ENCODE measurements at places on chromosomes 11 and 22. TPM values are rescaled to one million over a fixed set of nuclear protein-coding genes. Genes with fewer than 3 reads are reported as not detected.

The CLDN5 gene
- total RNA-seq: 39.9 TPM

The ASPHD2 gene
- 1.1 TPM for total RNA-seq

The KDELR3 gene
- 12.9 TPM for total RNA-seq

The CCDC87 gene
- total RNA-seq: 0.46 TPM

The ALDH3B2 gene
- not detected for total RNA-seq

The FJX1 gene
- 18.1 TPM for total RNA-seq

The RBM7 gene
- total RNA-seq: 17.0 TPM

The CARD18 gene
- not detected for total RNA-seq

The UPK2 gene
- not detected for total RNA-seq

The C22orf31 gene
- total RNA-seq: not detected

The CHCHD10 gene
- 61.0 TPM for total RNA-seq

The RAC2 gene
- total RNA-seq: 4.1 TPM

The SLC5A1 gene
- not detected for total RNA-seq

The KRTAP5-1 gene
- total RNA-seq: not detected

The PACSIN2 gene
- total RNA-seq: 129 TPM

The GLYATL2 gene
- not detected for total RNA-seq

DNA sequence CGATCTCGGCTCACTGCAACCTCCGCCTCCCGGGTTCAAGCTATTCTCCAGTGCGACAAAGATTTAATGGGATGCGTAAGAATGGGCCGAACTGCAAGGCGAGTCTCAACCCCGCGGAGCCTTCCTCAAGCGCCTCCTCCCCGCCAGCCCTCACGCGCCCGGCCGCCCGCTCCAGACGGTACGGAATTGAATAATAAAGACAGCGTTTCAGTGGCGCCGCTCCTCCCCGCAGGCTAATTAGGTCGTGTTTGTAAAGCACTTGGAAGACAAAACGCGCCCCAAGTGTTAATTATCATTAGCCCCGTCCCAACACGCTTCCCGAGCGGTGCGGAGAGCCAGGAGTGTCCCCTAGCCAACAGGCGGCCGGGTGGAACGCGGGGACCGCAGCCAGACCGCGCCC lies 192.0 kb downstream of the BUD13 start:
- DNase-seq: no peak

- no peak for DNase-seq
Observed at GRCh38 chr11:70709596-70709995, 311.3 kb downstream of the CTTN start.

DNA sequence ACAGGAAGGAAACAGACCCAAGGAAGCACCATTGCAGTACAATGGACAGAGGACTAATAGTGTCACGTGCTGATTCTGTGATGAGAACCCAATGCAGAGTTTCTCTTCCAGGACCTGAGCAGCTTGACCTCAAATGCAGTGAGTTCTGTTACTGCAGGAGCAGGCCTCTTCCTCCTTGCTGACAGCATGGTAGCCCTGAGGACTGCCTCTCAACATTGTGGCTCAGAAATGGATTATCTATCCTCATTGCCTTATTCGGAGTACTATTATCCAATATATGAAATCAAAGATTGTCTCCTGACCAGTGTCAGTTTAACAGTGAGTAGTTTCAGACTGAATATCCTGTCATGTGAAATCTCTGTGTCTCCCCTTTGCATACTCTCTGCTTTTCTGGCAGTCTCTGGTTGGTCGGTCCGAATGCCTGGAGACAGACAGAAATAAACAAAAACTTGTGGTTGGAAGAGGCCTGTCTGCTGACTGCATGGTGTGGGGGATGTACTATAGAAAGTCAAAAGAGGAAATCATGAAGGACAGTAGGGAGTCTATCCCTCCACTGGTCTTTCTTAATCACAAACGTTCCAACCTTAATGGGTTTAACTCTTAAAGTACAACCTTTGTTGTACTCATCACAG lies 6.9 kb upstream of the MS4A14 start:
- no peak for DNase-seq

GRCh38 chr11:62242021-62242420 lies at the start of gene SCGB1D2:
TSS of gene SCGB1D2 (plus strand) at chr11:62242239. CDS start at chr11:62242308, 69 bp downstream.
- DNase-seq: no peak

DNA sequence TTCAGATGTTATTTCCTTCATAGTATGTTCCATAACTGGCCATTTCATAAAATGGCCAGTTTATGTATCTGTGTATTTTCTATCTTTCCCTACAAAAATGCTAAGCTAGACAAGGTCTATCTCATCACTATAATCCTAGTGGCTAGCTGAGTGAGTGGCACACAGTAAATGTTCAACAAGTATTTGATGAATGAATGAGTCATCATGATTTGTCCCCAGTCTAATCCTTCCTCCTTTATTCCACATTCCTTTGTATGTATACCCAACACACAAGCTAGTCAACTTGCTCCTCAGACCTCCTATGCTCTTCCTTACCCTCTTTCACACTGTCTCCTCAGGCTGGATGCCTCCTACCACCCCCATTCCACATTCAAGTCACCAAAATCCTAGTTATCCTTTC lies 12.5 kb downstream of the APLNR start:
- no peak for DNase-seq

DNA sequence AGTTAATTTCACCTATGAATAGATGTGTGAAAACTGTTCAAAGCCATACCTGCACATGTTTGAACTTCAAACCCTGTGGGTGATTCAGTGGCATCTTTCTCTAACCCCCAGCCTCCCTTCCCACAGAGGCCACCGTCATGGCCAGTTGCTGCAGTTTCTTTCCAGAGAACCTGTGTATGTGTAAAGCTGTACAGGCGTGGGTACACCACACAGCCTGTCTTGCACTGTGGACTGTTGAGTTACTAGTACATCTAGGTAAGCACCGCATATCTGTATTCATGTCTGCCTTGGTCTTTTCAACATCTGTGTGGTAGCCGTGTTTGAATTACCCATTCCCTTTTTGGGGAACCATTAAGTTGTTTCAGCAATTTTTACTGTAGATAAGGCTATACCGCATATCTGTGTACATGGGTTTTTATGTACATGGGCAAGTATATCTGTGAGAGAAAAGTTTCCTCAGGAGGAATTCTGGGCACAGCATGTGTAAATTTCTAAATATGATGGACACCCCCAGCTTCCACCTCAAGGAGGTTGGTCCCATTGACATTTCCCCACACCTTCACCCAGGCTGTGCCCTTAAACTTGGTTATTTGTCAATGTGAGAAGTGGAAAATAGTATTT lies 13.9 kb downstream of the NEAT1 start:
- peak; percentile 45 for DNase-seq

- DNase-seq: no peak
Observed at GRCh38 chr11:87281496-87281895, 243.8 kb downstream of the TMEM135 start.

- DNase-seq: no peak
Observed at GRCh38 chr11:67484847-67485311, 2.1 kb downstream of the AIP start.

- no peak for DNase-seq
Observed at GRCh38 chr11:57786436-57786835, 24.8 kb downstream of the CTNND1 start.

DNA sequence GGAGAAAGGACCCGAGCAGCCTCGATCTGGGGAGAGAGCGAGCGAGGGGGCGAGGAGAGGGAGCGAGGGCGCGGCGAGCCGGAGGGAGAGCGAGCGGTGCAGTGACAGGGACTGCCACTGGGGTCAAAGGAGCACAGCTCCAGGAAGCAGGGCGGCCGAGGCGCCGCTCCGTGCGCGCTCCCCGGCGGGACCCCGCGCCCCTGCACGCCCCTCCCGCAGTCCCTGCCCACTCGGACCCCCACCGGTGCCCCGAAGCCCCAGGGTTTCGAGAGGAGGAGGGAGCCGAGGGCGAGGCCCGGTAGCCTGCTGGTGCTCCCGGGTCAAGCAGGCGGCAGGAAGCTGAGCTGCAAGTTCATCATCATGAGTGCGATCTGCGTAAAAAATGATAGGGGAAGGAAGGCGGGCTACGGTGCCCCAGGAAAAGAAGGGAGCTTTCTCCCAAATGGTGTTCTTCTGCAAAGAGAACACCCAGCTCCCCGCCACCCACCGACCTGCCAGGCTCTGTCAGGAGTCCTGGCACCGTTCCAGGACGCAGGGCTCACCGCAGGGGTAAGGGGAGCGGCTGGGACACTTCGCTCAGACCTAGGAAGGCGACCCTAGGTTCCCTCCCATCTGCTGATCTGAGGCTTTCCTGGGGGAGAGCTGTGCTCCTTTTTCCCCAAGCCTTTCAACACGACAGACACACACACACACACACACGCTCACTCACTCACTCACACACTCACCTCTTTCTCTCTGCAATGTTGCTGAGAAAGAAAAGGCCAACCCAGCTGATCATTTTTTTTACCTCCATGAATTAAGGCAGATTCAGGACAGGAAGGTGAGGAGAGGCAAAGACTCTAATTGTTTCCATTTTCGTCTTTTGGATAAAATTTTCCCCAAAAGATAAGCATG lies at the start of gene MPPED2:
Gene MPPED2 (minus strand): TSS at position 103 of the 894 bp plus-strand sequence. CDS start 5,980 bp downstream, outside the sequence.
- DNase-seq: no peak

- no peak for DNase-seq
Observed at GRCh38 chr11:46305295-46305694, 27.8 kb downstream of the CREB3L1 start.

- no peak for DNase-seq
Observed at GRCh38 chr11:2452321-2453012, 7.7 kb downstream of the KCNQ1 start.

DNA sequence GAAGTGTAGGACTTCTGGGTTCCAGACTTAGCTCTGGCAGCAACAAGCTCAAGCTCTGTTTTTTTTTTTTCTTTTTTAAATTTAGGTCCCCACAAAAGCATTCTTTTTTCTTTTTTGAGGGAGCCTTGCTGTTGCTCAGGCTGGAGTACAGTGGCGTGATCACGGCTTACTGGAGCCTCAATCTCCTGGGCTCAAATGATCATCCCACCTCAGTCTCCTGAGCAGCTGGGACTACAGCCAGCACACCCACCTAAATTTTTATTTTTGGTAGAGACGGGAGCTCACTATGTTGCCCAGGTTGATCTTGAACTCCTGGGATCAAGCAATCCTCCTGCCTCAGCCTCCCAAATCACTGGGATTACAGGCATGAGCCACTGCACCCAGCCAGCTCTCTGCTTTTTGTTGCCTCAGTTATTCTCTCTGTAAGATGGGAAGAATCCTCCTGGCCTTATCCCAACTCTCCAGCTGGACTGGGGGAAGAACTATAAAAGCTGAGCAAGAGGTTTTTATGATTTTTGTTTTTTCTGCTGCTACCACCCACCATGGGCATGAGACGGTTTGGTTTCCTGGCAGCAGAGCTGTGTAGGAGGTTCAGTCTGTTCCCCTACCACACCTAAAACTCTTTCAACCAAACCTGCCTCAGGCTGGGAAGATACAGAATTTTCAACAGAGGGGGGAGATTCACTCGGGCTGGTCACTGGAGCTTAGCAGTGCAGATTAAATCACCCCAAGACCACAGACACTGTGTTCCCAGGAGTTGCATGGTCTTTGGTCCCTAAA lies 11.6 kb upstream of the MTFP1 start:
- no peak for DNase-seq

GRCh38 chr11:3781423-3781822 lies 15.9 kb downstream of the NUP98 start:
- DNase-seq: no peak

GRCh38 chr11:121123496-121124069 lies 22.5 kb downstream of the TECTA start:
- DNase-seq: no peak

DNA sequence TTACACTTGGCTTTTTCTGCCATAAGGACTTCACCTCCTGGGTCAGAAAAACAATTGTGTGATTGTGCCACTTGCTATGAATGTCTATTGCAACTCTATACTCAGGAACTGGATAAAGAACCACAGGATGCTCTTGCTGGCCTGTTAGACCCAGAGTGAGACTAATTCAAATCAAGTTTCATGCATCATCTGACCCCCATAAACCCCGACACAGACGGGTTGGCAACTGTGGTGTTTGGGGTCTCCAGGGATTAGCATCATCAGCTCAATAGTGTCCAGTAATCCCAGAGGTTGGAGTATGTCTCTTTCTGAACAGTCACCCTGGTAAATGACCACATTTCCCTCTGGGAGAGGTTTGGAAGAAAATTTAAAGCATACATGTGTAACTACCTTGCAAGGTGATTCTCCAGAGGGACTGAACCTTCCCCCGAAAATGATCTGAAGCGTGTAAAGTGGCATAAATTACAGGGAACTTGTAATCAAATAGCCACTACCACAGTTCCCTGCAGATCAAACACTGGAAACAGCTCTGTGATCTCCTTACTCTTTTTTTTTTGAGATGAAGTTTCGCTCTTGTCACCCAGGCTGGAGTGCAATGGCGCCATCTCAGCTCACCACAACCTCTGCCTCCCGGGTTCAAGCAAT lies 1097.6 kb downstream of the TBC1D22A start:
- DNase-seq: peak; percentile 47

DNA sequence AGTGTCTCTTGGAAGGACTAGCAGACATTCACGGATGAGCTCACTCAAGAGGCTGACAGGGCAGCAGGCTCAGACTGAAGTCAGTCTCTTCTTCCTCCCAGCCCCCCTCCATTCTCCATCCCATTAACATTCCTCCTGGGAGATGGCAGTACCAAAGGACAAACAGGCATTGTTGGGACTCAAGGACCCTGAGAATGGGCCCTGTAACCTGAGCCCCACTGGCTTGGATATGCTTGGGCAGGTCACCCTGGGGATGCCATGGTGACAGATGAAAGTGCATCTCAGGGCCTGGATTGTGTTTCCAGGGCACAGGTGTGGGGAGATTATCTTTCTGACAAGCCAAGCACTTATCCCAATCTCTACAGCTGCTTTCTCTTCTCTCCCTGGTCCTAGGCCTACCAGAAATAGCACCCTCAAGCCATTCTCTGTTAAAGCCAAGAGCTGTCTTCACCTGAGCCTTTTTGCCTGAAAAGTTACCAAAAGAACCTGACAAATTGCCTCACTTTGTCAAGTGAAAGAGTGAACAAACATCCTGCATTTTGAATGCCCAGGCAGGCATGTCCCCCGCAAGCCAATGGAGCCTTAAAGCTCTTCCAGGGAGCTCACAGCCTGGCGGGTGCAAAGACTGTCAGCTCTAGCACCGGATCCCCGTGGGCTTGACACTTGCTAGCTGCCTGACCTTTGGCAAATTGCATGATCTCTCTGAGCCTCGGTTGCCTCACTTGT lies 366.0 kb upstream of the NARS2 start:
- DNase-seq: no peak

DNA sequence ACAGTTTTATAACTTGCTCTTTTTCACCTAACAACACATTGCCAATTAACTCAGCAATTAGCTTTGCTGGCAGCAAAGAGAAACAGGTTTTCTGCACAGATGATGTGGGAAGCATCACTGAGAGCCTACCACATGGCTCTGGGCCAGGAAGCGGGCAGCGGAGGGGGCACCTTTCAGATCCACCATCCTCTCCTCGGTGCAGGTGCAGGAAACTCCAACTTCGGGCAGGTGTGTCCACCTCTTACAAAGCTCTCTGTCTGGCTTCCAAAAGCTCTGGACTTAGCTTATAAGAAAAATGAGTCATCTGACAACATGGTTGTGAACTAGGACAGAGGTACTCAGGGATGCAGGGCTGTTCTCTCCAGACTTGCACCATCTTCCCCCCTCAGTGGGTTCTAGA lies 77.0 kb downstream of the RPS6KA4 start:
- DNase-seq: no peak

GRCh38 chr11:68212421-68213134 lies 518 bp downstream of the KMT5B start:
- no peak for DNase-seq
